Renal cortical epithelial cell (primary cell): ENCODE measurements at places on chromosomes 4 and X. TPM values are rescaled to one million over a fixed set of nuclear protein-coding genes. Genes with fewer than 3 reads are reported as not detected.

Gene CFAP47
- total RNA-seq = 0.35 and 1.6 TPM in 2 replicates

Gene TKTL1
- not detected in 2 replicates for total RNA-seq

Gene ERAS
- total RNA-seq = 0.20 TPM in 1 of 2 replicates, not detected in the other

Gene CFP
- total RNA-seq = 0.05 TPM in 1 of 2 replicates, not detected in the other

Gene SLC2A9
- total RNA-seq = 30.4 and 37.8 TPM in 2 replicates

Gene SYNPO2
- total RNA-seq = 0.35 and 1.2 TPM in 2 replicates

Gene FATE1
- total RNA-seq = not detected in 2 replicates

Gene WAS
- 0.30 TPM in 1 of 2 replicates, not detected in the other for total RNA-seq

Gene CSAG2
- total RNA-seq = not detected in 2 replicates

Gene MND1
- total RNA-seq = 2.4 and 9.0 TPM in 2 replicates

Gene TIMP1
- 41.0 and 123 TPM in 2 replicates for total RNA-seq

Gene SPANXB1
- total RNA-seq = not detected in 2 replicates

Gene GEMIN8
- 13.4 and 26.7 TPM in 2 replicates for total RNA-seq

Gene ADGRG2
- 0.15 TPM in 1 of 2 replicates, not detected in the other for total RNA-seq

Gene ZNF518B
- total RNA-seq = 22.2 and 29.6 TPM in 2 replicates

Gene TSC22D3
- 31.8 and 82.6 TPM in 2 replicates for total RNA-seq

Gene PTPN13
- 58.7 and 118 TPM in 2 replicates for total RNA-seq

Gene VEGFC
- 2.6 and 7.8 TPM in 2 replicates for total RNA-seq

Gene ANTXR2
- 15.1 and 32.2 TPM in 2 replicates for total RNA-seq

Gene USP51
- total RNA-seq = 1.0 and 4.5 TPM in 2 replicates

Gene PPP1R2C
- total RNA-seq = not detected in 2 replicates

Gene P2RY10
- total RNA-seq = not detected in 2 replicates

Gene ZAR1
- 0.17 TPM in 1 of 2 replicates, not detected in the other for total RNA-seq

Gene TBC1D8B
- total RNA-seq = 8.3 and 17.1 TPM in 2 replicates

Gene GLOD5
- not detected in 2 replicates for total RNA-seq

Gene PGM2
- 37.4 and 59.2 TPM in 2 replicates for total RNA-seq

Gene SPANXN3
- total RNA-seq = 1.2 TPM in 1 of 2 replicates, not detected in the other
